ENCODE measurements at places on chromosomes 2 and 18. TPM values are rescaled to one million over a fixed set of nuclear protein-coding genes. Genes with fewer than 3 reads are reported as not detected.

Gene COBLL1
- total RNA-seq = 66.0 TPM

Gene PSMA8
- not detected for total RNA-seq

Gene GYPC
- 164 TPM for total RNA-seq

DNA sequence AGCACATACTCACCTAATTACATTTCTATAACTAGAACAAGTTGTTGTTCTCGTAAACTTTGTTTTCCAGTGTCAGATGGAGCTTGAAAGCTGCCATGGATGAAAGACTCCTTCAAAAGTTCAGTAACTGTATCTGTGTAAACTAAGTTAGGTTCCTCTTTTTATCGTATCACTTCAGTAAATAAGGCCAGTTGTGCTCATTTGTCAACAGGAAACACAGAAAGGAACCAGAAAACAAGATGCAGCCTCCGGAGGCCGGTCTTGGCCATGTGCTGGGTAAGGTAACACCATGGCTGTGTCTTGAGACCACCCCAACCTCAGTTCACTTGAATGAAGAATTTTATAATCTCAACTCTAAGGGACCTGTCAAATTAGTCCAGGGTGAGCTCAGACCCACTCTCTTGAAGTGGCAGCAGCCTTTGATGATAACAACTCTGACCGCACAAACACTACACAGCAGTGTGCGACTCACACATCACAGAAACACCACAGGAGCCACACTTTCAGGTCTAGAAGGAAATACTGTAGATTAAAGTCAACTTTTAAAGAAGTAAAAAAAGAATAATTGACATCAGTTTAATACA is 213.8 kb downstream of the AFF3 start:
- H3K36me3 ChIP-seq = no peaks in the 10 kb centered on the region
- no peaks in the 10 kb centered on the region for H3K27me3 ChIP-seq
- peak; percentile 53 for DNase-seq
- H3K4me3 ChIP-seq = no peak overlapping the region
- H3K4me1 ChIP-seq = no peaks in the 10 kb centered on the region

DNA sequence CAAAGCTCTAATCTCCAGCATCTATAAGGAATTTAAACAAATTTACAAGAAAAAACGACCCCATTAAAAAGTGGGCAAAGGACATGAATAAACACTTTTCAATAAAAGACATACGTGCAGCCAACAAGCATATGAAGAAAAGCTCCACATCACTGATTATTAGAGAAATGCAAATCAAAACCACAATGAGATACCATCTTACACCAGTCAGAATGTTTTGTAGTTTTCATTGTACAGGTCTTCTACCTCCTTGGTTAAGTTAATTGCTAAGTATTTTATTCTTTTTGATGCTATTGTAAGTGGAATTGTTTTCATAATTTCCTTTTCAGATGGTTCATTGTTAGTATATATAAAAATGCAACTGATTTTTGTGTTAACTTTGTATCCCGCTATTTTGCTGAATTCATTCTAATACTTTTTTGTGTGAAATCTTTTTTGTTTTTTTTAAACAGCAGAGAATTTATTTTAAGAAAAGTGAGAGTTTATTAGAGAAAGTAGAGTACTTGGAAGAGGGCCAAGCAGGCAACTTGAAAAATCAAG is 40.7 kb downstream of the SLC39A10 start:
- H3K4me3 ChIP-seq = no peak overlapping the region
- DNase-seq = no peak
- H3K36me3 ChIP-seq = peaks cover 7% of the 10 kb centered on the region
- H3K4me1 ChIP-seq = no peaks in the 10 kb centered on the region
- no peaks in the 10 kb centered on the region for H3K27me3 ChIP-seq

- H3K27ac ChIP-seq = no peak overlapping the region
- H3K36me3 ChIP-seq = no peaks in the 10 kb centered on the region
- no peak overlapping the region for H3K4me3 ChIP-seq
- no peak for DNase-seq
- no peaks in the 10 kb centered on the region for H3K27me3 ChIP-seq
- no peaks in the 10 kb centered on the region for H3K4me1 ChIP-seq
These were observed 635.7 kb downstream of the FBXO15 start for GRCh38 chr18:73511771-73512503.

GRCh38 chr2:147619808-147620207 is 225.0 kb upstream of the ACVR2A start:
- no peak overlapping the region for H3K4me3 ChIP-seq
- no peaks in the 10 kb centered on the region for H3K27me3 ChIP-seq
- H3K36me3 ChIP-seq = no peaks in the 10 kb centered on the region
- no peak overlapping the region for H3K27ac ChIP-seq

DNA sequence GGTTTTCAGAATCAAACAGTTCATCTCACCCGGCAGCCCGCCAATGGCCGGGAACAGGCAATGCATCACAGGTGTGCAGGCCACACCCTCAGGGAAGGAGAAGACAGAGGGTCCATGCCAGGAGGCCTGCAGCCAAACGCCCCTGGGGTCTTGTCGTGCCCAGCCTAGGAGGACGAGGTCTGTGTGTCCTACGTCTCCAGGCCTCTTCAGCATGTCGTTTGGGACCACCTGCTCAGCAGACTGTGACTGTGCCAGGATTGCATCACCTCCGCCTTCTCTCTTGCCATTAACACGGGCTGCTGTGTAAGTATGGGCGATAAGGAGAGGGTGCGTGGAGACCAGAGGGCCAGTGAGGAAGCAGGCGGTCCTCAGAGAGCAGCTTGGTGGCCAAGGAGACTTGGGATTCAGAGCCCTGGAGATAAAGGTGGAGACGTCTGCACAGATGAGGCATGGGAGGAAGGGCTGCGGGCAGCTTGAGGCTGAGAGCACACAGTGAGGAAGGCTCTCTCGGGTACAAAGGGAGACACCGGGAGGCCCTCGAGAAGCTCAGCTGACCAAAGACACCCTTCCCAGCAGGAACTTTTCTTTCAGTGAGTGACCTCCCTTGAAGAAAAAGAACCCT is 37.4 kb upstream of the KLHL29 start:
- H3K4me1 ChIP-seq = peaks cover 3% of the 10 kb centered on the region
- DNase-seq = no peak
- no peaks in the 10 kb centered on the region for H3K27me3 ChIP-seq
- no peak overlapping the region for H3K27ac ChIP-seq
- H3K36me3 ChIP-seq = no peaks in the 10 kb centered on the region
- H3K4me3 ChIP-seq = no peak overlapping the region

GRCh38 chr18:57621246-57621604 is 411 bp downstream of the NARS1 start:
- peaks cover 25% of the 10 kb centered on the region for H3K4me1 ChIP-seq
- no peaks in the 10 kb centered on the region for H3K27me3 ChIP-seq
- H3K4me3 ChIP-seq = peak overlapping the region; percentile 96
- no peak for DNase-seq
- no peaks in the 10 kb centered on the region for H3K36me3 ChIP-seq

DNA sequence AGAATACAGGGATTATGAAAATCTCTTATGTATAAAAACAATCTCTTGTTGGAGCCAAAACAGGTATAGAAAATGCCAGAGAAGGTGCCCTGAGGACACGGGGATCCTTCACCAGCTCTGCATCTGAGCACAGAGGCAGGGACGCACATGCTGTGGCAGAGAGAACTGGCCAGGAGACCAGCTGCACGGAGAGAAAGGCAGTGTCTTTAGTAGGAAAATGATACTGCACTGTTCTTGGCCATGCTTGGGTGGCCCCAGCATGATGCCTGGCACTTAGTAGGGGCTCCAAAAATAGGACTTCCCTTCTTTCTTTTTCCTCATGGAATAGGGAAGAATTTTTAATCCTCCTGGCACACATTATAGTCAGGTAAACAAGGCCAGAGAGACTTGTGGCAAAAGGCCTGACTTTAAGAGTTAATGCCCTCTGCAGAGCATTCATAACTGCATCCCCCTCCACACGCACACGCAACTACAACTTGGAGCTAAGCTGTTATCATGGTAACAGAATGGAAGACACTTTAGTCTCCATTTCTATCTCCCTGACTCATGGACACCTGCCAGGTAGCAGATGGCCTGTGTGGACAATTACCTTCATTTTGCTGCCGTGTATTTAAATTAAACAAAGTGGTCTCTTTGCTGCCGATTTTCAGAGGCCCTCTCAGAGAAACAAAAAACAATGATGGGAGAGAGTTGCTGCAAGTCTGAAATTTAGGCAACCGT is 59.7 kb upstream of the DNMT3A start:
- no peak overlapping the region for H3K27ac ChIP-seq
- H3K36me3 ChIP-seq = no peaks in the 10 kb centered on the region
- DNase-seq = no peak
- H3K27me3 ChIP-seq = no peaks in the 10 kb centered on the region
- no peaks in the 10 kb centered on the region for H3K4me1 ChIP-seq

DNA sequence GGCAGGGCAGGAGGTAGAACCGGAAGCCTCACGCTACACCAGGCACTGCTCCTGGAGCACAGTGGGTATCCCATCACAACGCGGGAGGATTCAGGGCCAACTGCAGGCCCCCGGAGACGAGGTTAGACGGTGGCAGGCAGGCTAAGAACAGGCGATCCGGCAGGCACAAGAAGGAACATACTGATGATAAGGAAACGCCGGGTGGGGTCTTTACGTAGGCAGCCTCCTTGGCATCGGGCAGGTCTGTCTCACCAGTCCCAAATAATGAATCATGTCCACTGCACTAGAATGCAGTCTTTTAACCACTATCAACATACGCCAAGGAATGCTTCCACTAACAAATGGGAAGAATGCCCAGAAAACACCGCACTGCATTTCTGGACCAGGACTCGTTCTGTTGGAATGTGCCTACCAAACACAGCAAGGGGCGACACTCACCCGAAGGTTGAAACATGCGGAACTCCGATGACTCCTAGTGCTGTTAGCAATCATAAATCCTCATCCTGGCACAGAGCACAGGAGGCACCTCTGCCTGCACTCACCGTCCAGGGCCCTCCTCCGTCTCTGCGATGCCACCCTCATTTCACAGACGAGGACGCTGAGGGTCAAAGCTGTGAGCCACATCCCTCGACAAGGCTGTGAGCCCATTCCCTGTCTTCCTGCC is 35.2 kb downstream of the ZNF516 start:
- peak overlapping the region; percentile 26 for H3K4me3 ChIP-seq
- H3K27me3 ChIP-seq = no peaks in the 10 kb centered on the region
- peak overlapping the region; percentile 87 for H3K27ac ChIP-seq
- peaks cover 12% of the 10 kb centered on the region for H3K36me3 ChIP-seq
- H3K4me1 ChIP-seq = peaks cover 60% of the 10 kb centered on the region

DNA sequence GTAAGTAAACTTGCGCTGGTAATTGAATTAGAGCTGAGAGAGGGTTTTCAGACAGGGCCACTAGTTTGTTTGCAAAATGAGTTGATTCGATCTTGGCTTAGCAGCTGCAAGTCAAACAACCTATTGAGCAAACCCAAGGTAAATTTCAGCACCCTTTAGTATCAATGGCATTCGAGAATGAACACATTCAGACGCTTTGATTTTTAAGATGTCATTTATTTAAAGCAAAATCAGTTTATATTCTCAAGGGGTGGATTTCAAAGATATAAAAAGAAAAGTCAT is 44.2 kb downstream of the TGIF1 start:
- H3K4me1 ChIP-seq = peaks cover 6% of the 10 kb centered on the region
- H3K4me3 ChIP-seq = no peak overlapping the region
- no peak for DNase-seq
- H3K27me3 ChIP-seq = no peaks in the 10 kb centered on the region

DNA sequence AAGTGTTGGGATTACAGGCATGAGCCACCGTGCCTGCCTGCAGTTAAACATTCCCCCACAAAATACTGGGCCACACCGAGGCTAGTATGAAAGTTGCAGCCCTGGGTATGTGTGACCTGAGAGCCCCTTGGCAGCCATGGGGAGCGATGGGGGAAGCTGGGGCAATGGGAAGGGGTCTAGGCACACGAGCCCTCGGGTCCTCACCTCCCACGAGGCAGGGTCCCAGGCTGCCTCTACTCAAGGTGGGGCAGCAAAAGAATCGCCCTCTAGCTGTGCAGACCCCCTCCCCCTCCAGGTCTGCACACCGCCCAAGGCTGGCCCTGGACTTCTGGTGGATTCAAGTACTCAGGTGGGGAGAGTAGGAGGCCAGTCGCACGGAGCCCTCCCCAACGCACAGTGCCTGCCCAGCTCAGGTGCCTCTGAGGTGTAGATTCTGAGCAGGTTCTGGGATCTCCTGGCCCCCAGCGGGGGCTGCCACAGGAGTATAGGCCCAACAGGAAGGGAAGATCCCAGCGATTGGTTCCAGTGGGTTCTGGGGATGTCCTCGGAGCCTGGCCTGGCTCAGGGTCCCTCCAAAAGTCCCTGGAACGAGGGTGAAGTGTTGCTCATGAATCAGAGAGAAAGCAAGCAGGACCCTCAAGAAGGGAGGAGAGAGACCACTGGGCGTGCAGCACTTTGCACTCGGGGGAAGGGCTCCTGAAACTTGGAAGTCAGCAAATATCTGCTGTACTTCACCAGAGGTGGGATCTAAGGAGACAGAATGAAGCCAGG is 2.6 kb downstream of the GPR35 start:
- H3K4me3 ChIP-seq = no peak overlapping the region
- H3K27ac ChIP-seq = no peak overlapping the region
- DNase-seq = no peak

GRCh38 chr2:192471982-192472381 is 277.2 kb upstream of the TMEFF2 start:
- H3K27ac ChIP-seq = no peak overlapping the region
- H3K4me3 ChIP-seq = no peak overlapping the region
- no peak for DNase-seq
- no peaks in the 10 kb centered on the region for H3K27me3 ChIP-seq
- no peaks in the 10 kb centered on the region for H3K36me3 ChIP-seq
- no peaks in the 10 kb centered on the region for H3K4me1 ChIP-seq
